ENCODE measurements at places on chromosomes 4 and X.

- DNase-seq = peak; percentile 40
Measured at GRCh38 chr4:145937971-145938611, 532 bp downstream of the ZNF827 start.

DNA sequence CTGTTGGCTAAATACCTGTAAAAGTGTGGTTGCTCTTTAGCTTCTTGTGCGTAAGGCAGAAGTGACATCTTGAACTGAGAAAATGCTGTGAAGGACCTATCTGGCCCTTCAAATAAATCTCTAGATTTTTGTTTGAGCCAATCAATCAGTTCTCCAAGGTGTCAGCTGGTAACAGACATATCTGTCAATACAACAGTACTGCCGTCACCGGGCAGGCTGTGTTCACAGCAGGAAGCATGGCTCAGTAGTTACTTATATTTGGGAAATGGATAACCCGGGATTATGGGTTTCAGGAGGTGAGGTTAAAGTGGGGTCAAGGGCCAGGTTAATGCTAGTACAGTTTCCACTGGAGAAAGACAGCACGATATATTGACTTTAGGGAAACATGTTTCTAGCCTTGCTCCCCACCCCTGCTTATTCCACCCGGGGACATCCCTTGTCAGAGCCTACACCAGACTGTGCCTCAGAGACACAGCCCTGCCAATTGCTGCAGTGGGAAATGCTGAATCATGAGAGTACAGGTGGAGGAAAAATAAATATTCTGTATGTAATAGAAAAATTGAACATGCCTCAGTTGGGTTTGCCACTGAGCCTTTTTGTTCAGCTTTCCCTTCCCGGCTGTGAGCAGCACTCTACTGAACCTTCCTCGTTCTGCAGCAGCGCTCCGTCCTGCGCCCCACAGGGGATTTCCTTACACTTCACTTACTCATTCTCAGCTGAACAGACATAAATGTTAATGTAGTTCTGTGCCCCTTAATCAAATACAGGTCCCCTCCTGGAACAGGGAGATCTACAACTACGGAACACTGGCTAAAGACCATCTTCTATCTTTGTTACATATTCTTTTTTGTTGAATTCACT is 121.1 kb downstream of the MGST2 start:
- no peak for DNase-seq

GRCh38 chr4:10275696-10276095 is 159.1 kb upstream of the WDR1 start:
- no peak for DNase-seq

- no peak for DNase-seq
Measured at GRCh38 chr4:102301167-102301566, 44.1 kb downstream of the SLC39A8 start.

GRCh38 chr4:123255971-123256370 is 140.6 kb upstream of the SPRY1 start:
- DNase-seq = no peak

Measured in stimulated activated CD4-positive, alpha-beta T cell treated with anti-CD3 and anti-CD28 coated beads, Interleukin-12 subunit alpha, Interleukin-12 subunit beta, amount 100 ng/mL, for 4 hours (primary cell).